ENCODE measurements at places on chromosomes 4 and X. TPM values are rescaled to one million over a fixed set of nuclear protein-coding genes. Genes with fewer than 3 reads are reported as not detected.

EDNRA gene
- 41.5 TPM for total RNA-seq

MTNR1A gene
- not detected for total RNA-seq

NLRP2B gene
- total RNA-seq, result not detected

NUDT10 gene
- 15.5 TPM for total RNA-seq

NHSL2 gene
- total RNA-seq, result 12.3 TPM

GPR119 gene
- total RNA-seq, result not detected

SUPT20HL2 gene
- not detected for total RNA-seq

FHIP1A gene
- total RNA-seq, result 20.4 TPM

CXorf49B gene
- not detected for total RNA-seq

LSM6 gene
- 13.3 TPM for total RNA-seq

RBPJ gene
- 50.8 TPM for total RNA-seq

XG gene
- 5.9 TPM for total RNA-seq

TECRL gene
- not detected for total RNA-seq
